ENCODE measurements at places on chromosomes 1 and 21.

- no peak for DNase-seq
Observed at GRCh38 chr1:162946701-162947100, 85.7 kb upstream of the CCDC190 start.

DNA sequence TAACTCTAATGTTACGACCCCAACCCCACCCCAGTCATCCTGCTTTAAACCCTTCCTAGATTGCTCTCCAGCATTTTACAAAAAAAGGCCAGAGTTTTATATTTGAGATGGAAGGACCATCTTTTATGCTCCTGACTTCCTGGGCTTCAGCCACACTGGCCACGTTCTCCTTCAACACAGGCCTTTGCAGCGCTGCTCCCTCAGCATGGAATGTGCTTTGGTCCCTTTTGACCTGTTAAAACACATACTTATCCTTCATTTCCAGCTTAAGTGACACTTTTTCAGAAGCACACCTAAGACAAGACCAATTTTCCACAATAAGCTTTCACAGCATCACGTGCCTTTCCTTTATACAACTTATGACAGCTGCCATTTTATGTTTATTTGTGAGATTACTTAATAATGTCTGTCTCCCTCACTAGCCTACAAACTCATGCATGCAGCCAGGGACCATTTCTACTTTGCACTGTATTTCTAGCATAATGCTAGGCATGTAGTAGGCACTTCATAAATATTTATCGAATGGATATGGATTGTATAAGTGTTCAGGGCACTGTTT, 34.5 kb downstream of the LHX9 start:
- DNase-seq, result no peak

GRCh38 chr1:57908147-57908890, 484.5 kb upstream of the DAB1 start:
- peak; percentile 46 for DNase-seq

- DNase-seq, result no peak
Observed at GRCh38 chr1:193774536-193775323, 588.3 kb upstream of the B3GALT2 start.

GRCh38 chr1:38031513-38031866, 15.1 kb downstream of the POU3F1 start:
- DNase-seq, result no peak

GRCh38 chr1:37814252-37814651, 6.2 kb upstream of the YRDC start:
- DNase-seq, result no peak

Measured in NCI-H146 (cell line).